ENCODE measurements at places on chromosomes 5 and 9.

GRCh38 chr5:71872311-71872864 lies 153.3 kb downstream of the CARTPT start:
- DNase-seq = no peak

DNA sequence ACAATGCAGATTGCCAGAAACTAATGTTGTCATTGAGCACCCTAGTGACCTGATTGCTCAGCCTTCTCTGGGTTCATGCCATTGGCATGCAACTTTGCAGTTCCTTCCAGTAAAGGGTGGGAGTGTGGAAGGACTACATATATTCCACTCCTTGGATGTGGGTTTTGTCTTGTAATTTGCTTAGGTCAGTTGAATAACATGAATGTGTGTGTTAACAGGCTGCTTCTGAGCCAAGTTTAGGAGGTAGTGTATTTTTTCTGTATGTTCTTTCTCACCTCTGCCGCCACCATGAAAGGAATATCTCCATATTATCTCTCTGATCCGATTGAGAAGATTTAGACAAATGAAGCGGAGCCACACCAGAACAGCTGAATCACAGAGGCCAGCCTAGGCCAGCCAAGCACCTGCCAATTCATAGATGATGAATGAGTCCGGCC lies 1929.6 kb upstream of the CDH6 start:
- DNase-seq = no peak

- no peak for DNase-seq
Observed at GRCh38 chr5:141420855-141421488, at the start of gene PCDHGA11. PCDHGA11 (plus strand) TSS chr5:141421051; CDS start chr5:141421228, 177 bp downstream.

DNA sequence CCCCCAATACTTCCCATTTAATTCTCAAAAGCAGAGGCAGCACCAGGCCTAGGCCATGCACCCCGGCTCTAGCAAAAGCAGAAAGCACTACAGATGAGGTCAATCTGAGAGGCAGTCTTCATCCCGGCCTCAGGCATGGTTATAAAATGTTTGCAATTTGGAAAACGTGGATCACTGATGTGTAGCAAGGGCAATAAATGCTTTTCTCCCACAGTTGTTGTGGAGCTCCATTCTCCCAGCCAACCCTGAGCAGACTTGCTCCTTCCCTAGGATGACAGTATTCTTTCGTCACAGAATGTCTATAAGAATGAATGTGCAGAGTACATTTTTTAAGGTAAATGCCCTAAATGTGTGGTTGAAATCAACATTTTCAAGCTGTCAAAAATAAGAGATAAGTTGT lies 157.3 kb upstream of the DAPK1 start:
- DNase-seq = no peak

DNA sequence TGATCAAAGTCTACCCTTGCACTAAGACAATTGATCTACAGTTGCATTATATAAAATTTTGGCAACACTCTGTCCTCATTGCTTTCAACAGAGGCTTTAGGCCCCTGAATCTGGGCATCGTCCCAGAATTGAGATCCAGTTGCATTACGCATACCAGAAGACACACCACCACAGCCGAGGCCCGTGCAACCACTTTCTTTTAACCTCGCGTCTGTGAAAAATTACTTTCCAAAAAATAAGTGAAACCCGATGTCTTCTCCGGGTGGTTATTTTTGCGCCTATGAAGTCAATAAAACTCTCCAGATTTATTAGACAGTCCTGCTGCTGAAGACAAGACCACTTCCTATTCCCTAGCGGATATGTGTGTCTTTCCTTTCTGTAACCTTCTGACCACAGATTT lies 52.1 kb upstream of the NFIB start:
- no peak for DNase-seq

- peak; percentile 25 for DNase-seq
Observed at GRCh38 chr9:98442114-98442513, 186.7 kb upstream of the TBC1D2 start.

DNA sequence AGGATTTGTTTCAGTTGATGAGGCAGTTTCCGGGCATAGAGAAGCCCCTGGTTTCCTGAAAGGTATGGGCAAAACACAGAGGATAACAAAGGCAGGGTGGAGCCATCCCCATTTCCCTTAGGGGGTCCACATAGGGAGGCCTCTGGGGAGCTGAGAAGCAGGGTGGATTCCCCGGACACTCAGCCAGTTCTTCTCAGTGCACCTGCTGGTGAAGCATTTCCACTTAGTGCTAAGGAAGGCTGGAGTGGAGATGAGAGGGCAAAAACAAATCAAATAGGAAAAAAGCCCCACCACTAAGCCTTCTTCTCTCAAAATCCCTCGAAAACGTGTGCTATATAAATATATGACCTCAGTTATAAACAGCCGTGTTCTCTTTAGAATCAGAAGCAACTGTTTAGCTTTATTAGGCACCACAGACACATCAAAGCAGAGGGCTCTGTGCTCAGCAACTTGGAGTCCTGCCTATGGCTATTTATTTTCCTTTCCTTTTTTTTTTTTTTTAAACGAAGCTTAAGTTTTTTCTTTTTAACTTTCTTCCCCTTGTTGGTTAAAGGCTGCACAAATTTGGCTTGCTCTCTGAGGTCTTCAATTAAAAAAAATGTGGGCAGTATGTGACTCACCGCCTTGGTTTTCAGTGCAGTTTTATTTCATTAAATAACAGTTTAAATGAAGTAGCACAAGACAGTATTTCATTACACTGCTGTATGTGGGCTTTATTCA lies 67.7 kb downstream of the PRDM6 start:
- no peak for DNase-seq

GRCh38 chr5:43772764-43773477 lies 169.9 kb downstream of the NNT start:
- peak; percentile 42 for DNase-seq

DNA sequence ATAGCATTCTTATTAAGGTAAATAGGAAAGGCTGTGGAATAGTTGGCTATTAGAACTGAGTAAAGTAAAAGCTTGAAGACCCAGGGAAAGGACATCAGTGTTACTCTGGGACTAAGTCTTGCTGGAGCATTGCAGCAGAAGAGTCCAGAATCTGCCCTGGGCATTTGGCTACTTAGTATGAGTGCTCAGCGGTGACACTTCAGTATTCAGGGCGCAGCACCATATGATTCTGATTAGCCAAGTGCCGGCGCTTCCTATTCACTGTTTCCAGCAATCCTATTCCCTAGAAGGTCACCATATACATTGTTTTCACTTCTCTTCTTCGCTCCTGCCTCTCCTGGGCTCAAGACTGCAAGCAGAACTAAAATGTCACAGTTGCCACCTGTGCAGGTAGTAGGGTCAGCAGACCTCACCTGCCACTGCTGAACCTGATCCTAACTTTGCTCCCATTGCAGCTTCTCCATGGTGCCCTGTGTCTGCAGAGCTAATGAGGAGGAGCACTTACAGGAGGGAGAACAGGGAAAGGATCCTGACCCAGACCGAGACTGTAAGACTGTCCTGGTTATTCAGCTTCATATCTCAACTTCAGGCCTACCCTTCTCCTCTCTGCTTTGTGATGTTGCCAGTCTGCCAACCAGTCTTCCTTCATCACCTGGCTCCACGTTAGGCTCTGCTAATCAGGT lies 313.6 kb upstream of the PIK3R1 start:
- no peak for DNase-seq

DNA sequence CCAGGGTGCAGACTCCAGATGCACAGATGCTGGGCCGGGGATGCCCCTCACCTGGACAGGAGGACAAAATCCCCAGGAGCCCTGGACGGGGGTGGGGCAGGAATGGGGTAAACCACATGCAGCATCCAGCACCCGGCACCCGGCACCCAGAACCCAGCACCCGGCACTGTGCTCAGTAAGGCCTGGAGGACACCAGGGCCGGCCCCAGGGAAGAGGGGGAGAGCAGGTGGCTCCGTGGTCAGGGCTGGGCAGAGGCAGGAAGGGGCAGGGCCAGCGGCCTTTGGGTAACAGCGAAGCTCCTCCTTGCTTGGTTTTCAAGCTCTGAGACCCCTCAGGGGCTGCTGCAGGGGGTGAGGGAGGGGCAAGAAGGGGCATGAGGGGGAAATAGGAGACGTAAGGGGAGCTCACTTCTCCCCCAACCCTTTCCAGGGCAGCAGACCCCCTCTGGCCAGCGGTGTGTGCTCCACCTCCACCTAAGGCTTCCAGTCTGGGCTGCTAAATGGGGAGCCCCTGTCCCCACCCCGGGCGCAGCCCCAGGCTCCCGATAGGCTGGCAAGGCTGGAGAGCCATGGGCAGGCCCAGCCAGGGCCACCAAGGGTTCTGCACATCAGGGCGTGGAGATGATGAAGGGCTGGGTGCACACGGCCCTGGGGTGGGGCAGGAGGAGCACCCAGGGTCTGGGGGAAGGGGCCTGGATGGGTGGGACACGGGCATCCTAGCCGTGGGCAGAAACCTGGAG lies 17.8 kb upstream of the SLC6A19 start:
- DNase-seq = no peak

DNA sequence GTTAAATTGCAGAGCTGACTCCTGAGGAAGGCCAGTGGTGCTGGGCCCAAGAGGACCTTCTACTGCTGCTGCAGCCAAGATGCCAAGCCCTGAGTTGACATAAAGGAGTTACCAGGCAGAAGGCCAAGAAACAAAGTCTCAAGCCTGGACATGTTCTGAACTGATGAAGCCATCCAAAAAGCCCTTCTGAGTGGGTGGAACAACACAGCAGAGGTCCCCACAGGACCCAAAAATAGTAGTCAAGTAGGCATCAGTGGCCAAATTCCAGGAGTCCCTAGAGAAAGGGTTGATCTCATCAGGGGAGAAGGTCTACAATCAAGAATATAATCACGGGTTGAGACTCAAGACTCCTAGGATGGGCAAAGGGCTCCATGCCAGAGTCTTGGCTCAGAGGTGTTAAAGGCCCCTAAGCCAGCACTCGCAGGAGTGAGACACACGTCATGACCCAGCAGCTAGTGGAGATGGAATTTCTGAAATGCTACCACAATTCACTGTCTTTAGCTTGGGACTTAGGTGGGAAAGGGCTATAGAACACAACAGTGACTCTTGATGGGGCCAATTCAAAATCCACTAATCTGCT lies 119.7 kb downstream of the FANCC start:
- DNase-seq = no peak

- no peak for DNase-seq
Observed at GRCh38 chr5:110050640-110051345, 361.1 kb downstream of the MAN2A1 start.

DNA sequence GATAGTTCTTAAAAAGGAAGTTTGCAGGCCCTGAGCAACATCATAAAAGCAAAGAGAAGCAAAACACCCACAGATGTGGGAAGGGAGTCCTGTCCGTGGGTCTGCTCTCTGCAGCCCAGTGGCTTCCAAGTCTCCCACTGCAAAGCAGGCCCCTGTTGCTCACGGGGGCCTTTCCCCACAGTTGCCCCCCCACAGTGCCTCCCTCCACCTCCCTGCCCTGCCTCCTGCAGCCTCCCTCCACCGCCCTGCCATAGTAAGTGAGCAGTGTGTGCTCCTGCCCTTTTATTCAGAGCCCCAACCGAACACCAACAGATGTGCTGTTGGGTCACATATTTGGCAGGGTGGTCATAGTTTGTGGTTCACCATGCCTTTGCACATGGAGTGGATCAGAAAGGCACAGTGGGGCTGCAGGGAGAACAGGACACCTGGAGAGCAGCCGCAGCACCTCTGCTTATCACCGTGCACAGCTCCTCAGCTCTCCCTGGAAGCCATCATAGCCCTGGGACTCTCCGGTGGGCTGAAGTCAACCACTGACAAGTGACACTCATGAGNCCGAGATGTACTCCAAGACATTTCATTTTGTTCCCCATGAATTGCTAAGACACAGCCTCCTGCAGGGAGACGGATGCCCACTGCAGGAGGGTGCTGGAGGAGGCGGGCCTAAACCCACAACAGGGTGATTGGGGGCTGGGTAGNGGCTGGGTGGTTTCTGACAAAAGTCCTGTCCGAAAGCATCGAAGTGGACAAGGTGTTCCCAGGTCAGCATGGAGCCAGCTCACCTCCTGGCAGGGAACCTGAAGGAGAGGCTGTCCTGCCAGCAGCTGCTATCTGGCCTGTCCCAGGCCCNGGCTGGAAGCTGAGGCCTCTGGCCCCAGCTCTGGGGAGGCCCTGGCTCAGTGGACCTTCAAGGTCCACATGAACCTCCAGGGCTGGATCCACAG lies 278.9 kb downstream of the GADD45G start:
- no peak for DNase-seq

DNA sequence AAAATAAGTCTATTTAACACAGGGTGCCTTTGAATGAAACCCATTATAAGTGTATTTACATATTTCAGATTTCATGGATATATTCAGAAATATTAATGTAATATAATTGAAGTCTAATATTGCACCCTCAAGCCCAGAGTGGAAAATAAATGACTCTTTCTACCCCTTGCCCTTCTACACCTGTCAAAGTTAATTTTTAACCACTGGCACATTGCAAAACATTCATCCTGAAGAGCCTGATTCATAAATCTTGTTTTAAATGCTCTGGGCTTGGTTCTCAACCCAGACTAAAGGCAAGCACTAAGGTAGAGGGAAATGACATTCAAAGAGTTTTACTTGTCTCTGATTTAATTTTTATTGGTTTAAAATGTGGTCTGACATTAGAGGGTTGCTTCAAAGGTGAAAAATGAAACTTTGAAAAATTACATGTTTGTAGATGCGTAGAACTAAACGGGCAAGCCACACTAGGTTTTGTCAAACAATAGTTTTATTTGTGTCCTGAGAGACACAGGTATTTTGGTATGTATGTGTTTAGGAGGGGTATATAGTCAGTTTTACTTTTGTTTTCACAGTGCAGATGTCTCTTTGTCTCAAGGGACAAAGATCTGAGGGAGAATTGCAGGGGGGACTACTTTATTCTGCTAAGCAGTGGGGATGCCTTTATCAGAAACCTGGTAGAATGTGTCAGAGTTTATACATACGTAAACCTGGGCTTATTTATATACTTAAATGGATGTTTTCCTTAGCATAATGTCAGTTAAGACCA lies 69.7 kb downstream of the PIK3R1 start:
- DNase-seq = no peak

DNA sequence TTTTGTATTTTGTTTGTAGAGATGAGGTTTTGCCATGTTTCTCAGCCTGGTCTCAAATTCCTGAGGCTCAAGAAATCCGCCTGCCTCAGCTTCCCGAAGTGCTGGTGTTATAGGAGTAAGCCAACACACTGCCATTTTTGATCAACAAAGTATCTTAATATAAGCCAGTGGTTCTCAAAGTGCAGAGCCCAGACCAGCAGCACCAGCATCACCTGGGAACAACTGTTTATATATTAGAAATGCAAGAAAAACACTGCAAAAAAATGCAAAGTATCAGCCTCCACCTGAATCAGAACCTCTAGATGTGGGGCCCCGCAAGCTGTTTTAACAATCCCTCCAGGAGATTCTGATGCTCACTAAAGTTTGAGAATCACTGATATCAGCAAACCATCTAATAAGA lies 6.2 kb downstream of the IL17B start:
- DNase-seq = no peak

- DNase-seq = no peak
Observed at GRCh38 chr9:100401042-100401441, 25.9 kb upstream of the MSANTD3 start.

GRCh38 chr9:125701351-125701750 lies 5.7 kb downstream of the MAPKAP1 start:
- DNase-seq = peak; percentile 67

GRCh38 chr5:54518818-54519508 lies 1.4 kb downstream of the SNX18 start:
- DNase-seq = no peak

DNA sequence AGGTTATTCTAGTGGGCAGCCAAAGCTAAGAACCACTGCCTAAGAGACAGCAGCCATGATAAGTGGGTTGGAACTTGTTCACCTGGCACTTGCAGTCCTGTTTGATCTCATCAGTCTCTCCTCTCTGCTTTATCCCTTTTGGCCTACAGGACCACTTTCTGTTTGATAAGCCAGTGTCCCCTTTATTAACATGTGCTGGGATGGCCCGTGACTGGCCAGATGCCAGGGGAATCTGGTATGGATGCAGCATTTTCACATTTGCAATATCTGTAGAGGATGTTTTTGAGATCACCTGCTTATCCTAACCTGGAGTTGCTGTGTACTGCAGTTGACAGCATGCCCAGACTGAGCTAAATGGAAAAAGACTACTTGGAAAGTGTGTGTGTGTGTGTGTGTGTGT lies 23.6 kb downstream of the CKMT2 start:
- DNase-seq = no peak
